ENCODE measurements at places on chromosomes 3 and 15.
A peak's percentile ranks its signal among the peaks of the same experiment; 100 is the strongest.

DNA sequence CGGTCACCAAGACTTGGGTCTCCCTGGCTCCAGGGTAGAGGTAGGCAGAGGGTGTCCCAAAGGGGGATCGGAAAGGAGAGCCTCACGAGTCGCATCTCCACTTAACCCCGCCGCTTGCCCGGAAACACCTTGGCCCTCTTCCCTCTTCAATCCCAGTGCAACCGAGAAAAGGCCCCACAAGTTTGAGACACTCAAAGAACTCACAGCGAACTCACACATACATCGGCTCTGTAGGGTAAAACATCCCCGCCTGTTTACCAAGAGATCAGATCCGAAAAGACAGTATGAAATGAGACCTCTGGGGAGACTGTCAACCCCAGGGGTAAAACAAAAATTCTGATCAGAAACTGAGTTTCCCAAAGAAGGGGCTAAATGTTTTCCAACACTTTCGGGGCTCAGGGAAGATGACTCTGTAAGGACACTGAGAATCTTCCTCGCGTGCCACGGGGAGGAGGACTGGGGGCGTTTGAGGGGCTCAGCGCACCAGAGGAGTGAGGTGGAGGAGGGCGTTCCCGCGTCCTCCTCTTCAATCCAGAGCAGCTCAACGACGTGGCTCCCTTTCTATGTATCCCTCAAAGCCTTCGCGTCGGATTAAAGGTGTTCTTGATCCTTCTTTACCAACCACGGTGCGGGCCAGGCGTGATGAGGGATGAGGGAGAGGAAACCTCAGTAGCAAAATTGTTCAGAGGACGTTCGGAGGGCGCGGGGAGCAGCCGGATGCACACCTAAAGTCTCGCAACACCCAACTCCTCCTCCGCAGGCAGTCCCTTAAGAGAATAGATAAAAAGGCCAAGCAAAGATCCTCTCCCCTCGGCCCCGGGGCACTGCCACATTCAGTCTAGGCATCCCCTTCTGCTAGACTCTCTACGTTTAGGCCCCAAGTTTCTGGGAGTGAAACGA, 3.7 kb downstream of the WNT5A start:
- DNase-seq, result no peak

- no peak for DNase-seq
Observed at GRCh38 chr3:114743746-114744485, 403.2 kb downstream of the ZBTB20 start.

DNA sequence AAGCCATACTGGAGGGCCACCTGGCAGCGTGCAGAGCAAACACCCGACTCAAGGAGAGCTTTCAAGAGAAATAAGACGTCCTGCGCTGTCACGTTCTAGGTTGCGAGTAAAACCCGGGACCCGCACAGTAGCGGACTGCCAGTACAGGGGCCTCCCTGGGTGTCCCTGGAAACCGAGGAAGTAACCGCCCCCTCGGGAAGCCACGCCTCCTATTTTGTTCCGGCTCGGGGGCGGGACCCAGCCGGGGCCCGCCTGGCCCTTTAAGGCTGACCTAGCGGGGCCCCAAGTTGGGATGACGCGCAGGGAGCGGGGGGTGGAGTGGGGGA, 218 bp upstream of the MAPKAPK3 start:
- DNase-seq, result peak; percentile 93

DNA sequence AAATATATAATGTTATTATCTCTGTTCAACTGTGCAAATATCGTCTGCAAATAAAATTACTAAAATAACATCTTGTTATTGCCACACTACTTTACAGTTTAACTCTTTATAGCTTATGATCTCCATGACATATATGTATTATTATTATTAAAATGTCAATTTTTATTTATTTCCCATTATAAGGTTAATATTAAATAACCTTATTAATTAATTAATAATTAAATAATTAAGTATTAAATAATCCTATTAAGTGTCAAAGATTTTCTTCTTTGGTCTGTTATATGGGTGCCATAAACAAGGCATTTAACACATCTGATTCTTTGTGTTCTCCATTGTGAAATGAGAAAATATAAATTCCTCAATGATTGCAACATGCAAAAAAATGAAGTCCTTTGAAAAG, 10.0 kb downstream of the BCHE start:
- no peak for DNase-seq

- no peak for DNase-seq
Observed at GRCh38 chr3:3068358-3068881, 41.8 kb downstream of the IL5RA start.

DNA sequence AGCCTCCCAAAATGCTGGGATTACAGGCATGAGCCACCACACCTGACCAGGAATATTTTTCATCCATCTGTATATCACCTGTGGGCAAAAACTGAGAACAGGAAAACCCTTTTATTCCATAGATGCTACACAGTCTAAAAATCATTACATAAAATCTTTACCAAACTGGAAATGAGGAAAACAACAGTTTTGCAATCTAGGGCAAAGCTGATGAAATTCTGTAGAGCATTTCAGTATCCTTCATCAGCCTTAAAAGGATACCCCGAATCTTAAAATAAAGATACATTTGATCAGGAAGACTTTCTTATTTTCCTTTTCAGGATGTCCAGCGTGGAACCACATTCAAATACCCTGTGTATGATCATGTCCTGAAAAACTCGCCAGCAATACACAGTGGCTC, 7.1 kb downstream of the SIAH2 start:
- DNase-seq, result no peak

DNA sequence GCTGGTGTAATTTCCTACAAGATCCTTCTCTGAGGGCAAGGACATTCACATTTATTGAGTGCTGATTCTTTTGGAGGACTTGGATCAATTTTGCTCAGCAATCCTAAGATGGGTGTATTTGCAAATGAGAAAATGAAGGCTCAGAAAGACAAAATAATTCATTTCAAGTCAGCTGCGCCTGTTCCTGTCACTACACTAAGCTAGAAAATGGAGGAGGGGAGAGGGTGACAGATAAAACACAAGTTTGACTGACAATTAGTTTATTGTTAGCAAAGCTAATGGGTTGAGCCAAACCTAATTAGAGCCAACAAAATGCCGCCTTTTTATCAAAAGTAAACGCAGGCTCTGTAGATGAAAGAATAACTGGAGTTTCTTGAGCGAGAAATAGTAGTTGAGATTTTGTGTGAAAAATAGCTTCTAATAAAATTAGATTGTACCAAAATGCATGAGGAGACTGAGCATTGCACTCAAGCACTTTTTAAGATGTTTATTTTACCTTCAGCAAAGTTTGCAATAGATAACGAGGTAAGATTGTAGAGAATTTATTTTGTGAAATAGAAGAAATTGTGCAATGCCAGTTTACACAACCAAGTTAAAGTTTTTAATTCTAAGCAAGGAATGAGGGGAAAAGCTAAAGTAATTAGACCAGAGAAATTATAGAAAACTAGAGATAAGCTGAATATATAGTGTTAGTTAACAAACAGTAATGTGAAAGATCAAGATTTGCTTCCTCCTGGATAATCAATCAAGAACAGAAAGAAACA, 39.6 kb upstream of the SECISBP2L start:
- DNase-seq, result no peak

GRCh38 chr3:29644261-29644660, 363.4 kb downstream of the RBMS3 start:
- no peak for DNase-seq

- no peak for DNase-seq
Observed at GRCh38 chr3:150783316-150783715, 20.3 kb upstream of the SIAH2 start.

GRCh38 chr3:184654375-184654774, 57.5 kb downstream of the MAGEF1 start:
- DNase-seq, result no peak

- DNase-seq, result no peak
Observed at GRCh38 chr3:190996181-190996775, 133.8 kb upstream of the GMNC start.

- DNase-seq, result no peak
Observed at GRCh38 chr3:82020282-82020681, 258.8 kb upstream of the GBE1 start.

GRCh38 chr3:146164971-146165769, 4.2 kb upstream of the PLOD2 start:
- DNase-seq, result no peak

DNA sequence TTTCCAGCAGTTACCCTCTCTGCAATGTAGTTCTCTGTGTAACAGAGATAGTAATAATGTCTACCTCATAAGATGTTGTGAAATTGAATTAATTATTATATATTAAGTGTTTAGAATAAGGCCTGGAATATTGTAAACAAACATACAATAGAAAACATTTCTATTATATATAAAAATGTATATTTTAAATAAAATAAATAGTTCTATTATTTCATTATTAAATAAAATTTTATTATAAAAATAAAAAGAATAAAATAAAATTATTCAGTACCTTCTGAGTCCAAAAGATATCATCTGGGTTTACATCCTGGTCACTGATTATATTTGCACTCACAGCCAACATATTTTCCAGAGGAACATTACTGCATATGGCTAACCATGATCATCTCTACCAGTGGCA, 135.4 kb downstream of the LRRC3B start:
- DNase-seq, result no peak

DNA sequence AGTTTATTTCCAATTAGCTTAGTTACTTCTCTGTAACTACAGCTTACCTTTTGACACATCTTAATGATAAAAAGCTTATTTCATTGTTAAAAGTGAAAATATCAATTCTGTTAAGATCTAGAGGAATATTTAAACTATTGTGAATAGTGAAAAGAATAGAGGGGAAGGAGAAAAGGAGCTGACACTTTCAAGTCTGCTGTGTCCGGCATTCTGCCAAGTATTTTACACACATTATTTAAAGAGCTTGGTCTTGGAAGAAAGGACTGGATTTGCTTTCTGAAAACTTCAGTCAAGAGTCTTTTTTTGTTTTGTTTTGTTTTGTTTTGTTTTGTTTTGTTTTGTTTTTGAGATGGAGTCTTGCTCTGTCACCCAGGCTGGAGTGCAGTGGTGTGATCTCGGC, 34.8 kb downstream of the CCDC80 start:
- DNase-seq, result no peak

DNA sequence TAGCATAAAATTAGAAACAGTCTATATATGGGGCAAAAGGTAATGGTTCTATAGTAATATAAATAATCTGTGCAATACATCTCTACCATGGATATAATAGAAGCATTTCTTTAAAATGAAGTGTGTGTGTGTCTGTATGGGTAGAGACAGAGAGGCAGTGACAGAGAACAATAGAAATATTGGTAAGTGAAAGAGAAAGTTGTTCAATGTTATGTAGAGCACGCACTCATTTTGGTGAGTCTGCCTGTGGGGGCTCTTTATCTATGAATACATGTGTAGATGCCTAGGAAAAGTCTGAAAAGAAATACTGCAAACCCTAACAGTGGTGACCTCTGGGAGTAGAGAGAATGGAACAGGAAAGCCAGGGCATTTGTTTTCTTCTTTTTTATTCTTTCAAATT, 182.6 kb downstream of the STAC start:
- DNase-seq, result no peak

- no peak for DNase-seq
Observed at GRCh38 chr3:130299531-130299930, 45.9 kb upstream of the COL6A5 start.

- DNase-seq, result no peak
Observed at GRCh38 chr3:175257123-175257522, 398.0 kb downstream of the NAALADL2 start.

GRCh38 chr3:120471643-120472042, 20.9 kb upstream of the FSTL1 start:
- no peak for DNase-seq

- DNase-seq, result no peak
Observed at GRCh38 chr3:9260305-9260704, 10.9 kb upstream of the SRGAP3 start.

DNA sequence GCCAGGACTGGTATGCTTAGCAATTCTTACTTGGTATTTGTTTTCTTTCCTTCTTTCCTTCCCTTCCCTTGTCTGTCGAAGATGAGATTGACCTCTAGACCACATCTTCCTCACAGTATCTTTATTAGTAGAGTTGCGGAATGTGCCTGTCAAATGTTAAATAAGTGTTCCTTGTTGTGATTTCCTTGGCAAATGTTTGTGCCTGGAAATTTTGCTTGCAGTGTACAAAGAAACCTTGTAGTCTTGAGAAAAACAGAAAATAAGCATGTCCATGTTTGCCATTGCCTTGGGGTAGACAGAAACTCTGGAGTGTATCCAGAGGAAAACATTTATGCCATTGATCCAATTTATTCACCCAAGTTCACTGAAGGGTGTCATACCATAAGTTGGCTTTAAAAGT, 79.5 kb upstream of the ZNF385D start:
- no peak for DNase-seq

DNA sequence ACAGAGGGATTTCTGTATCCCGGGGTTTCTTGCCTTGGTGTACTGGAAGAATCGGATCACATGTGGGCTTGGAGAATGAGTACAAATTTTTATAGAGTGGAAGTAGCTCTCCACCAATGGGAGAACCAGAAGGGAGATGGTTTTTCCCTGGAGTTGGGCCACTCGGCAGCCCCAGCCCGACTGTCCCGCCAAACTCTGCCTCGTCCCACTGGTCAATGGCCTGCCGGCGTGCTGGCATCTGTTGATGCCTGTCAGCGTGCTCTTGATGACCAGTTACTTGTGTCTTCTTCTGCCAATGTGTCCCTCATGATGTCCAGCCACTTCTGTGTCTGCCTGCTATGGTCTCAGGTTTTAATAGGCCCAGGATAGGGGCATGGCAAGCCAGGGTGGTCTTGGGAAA, 100.5 kb downstream of the CFAP44 start:
- DNase-seq, result no peak

- no peak for DNase-seq
Observed at GRCh38 chr3:146326875-146327543, 76.1 kb upstream of the PLSCR4 start.

DNA sequence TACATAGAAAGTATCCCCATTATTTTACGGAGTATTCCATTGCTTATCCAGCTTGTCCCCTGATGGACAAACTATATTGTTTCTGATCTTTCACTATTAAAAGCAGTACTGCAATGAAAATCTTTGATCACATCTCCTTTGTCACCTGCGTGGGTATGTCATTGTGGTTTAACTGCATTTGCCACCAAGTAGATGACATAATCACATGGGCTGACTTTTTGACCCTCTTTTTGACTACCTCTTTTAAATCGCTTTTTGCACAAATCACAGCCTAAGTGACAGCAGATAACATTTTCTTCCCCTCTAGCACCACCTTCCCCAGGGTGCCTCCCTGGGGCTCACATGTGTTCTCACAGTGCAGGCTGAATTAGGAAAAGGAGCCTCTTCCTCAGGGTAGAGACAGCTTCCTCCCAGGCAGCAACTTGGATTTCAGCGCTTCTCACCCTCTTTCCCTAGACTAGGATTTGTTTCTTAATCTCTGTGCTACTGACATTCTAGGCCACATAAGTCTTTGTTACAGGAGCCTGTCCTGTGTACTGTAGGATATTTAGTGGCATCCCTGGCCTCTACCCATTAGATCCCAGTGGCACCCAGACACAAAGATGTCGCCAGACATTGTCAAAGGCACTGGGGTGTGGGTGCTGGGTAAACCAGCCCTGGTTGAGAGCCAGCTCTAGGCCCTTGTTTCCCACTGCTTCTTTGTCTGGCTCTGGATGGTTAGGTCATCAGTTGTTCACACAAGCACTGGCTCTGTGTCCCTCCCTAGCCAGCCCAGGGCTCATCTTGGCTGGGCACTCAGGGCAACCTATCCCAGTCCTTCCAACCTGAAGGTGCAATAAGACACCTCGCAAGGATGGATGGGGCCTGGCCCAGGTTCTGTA, 1.3 kb upstream of the RBP1 start:
- no peak for DNase-seq

Measured in stimulated activated naive CD4-positive, alpha-beta T cell (primary cell).